Fibroblast of skin of left biceps (primary cell): ENCODE measurements at places on chromosomes 5 and 9.
A peak's percentile ranks its signal among the peaks of the same experiment; 100 is the strongest.

DNA sequence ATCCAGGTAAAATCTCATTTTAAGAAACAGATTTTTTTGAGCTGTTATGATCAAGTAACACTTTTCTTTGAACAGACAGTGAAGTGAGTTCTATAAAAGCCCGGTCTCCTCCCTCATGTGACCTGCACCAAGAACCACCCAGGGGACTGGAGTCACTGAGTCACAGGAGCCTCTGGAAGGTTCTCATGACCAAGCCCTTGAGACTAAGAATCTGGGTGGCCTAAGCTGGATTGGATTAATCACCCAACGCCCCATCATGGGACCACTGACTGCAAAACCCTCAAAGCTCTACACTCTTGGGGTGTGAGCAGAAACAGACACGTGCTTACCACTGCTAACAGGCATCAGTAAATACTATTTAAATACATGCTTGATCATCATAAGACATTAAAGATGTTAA, 48.4 kb downstream of the SECISBP2 start:
- no peak for DNase-seq

GRCh38 chr5:167478188-167478587, 813.3 kb upstream of the WWC1 start:
- peak; percentile 37 for DNase-seq

GRCh38 chr9:72579190-72579589, 57.8 kb downstream of the TMC1 start:
- DNase-seq: no peak

- DNase-seq: no peak
Observed at GRCh38 chr5:57414857-57415256, 67.8 kb downstream of the ACTBL2 start.

- no peak for DNase-seq
Observed at GRCh38 chr9:74765481-74765971, 122.2 kb downstream of the TRPM6 start.

DNA sequence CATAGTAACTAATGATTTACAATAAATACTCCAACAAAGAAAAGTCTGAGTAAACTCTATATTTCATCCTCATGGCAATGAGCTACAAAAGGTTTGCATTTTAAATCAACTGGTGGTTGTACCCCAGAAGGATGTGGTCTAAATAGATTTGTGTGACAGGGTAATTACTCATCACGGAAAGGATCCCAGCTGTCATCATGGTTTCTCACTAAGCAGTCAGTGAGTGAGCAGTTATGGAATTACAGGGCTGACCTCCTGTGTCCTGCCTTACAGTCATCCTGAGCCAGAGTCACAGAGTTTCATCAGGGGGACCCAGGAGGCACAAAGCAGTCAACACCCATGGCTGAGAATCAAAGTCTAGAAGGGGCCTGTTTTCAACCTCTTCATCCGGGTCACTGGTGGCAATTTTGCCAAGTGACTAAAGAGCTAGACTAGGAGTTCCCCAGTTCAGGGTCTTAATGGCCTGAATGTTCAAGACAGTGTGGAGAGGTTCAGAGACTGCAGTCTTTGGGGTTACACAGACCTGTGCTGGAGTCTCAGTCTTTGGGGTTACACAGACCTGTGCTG, 210.7 kb upstream of the SLC24A2 start:
- DNase-seq: peak; percentile 55

- no peak for DNase-seq
Observed at GRCh38 chr5:139513852-139514485, 31.4 kb upstream of the STING1 start.

DNA sequence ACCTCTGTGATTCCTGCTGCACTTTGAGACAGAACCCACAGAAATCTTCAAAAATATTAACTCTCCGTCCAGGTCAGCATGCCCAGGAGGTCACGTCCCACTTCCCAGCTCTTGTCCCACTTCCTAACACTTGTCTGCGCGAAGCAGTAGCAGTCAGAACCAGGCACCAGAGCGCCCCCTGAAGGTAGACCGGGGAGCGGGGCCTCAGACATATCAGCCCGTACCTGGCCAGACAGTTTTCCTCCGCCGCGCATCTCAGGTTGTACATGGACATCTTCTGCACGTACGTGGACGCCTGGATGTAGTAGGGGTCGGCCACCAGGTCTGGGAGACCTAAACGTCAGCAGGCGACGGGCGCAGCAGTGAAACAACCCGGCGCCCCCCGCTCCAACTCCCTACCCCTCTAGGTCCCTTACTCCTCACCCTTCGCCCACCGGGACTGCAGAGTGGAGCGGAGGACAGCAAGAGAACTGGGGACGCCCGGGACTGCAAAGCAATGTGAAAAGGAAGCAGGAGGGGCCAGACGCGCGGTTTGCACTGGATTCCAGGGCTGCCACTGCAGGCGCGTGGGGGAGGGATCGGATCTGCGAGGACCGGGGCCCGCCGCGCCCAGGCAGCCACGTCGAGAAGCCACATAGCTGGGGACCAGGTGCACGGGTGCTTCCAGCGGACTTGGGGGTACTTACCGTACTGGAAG, 1.2 kb downstream of the LOX start:
- no peak for DNase-seq

- no peak for DNase-seq
Observed at GRCh38 chr5:174140452-174141020, 95.0 kb downstream of the NSG2 start.

- DNase-seq: no peak
Observed at GRCh38 chr5:174022384-174023095, 23.0 kb upstream of the NSG2 start.
